HFFc6 (cell line): ENCODE measurements at places on chromosomes 4 and X.

DNA sequence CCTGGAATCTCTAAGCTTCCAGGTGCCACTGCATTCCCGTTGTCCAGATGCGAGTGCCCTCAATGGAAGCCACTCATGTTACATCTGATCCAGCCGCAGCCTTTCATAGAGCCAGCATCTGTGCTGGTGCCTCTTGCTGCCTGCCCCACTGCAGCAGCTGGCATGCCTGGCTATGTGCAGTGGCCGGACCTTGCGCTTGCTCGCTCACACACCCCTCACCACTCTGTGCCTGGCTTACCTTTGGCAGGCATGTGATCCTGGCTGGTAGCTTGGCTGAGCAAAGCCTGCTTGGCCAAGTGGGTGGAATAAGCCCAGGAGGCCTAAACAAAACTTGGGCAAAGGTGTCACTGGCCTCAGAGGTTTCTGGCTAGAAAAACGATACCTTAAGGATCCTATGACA, 59.5 kb upstream of the CDKN2AIP start:
- no peak for DNase-seq

GRCh38 chrX:149804102-149804501, 22.4 kb downstream of the MAGEA9 start:
- DNase-seq: no peak

- DNase-seq: peak; percentile 60
Observed at GRCh38 chr4:170089668-170090351, at the start of gene AADAT. Gene AADAT, minus strand, starts transcription at chr4:170089956. Its CDS starts 266 bp downstream, at chr4:170089690.

DNA sequence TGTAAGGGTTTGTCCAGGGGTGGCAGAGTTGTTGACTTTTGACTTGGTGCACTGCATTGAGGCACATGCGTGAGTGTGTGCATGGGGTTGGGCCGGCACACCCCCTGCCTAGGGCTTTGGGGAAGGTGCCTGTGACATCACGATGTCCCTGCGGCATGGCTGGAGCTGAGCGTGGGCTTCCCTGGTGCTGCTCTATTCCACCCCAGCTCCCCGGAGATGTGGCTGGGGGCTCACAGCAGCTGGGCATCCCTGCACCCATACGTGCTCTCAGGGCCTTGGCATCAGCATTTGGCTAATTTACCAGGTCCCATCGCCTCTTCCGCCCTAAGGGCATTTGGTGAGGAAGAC, 5.7 kb downstream of the PSAPL1 start:
- no peak for DNase-seq

GRCh38 chrX:131677655-131678628, 134.1 kb downstream of the OR13H1 start:
- no peak for DNase-seq

- DNase-seq: no peak
Observed at GRCh38 chrX:153877571-153878261, 8.3 kb downstream of the L1CAM start.

DNA sequence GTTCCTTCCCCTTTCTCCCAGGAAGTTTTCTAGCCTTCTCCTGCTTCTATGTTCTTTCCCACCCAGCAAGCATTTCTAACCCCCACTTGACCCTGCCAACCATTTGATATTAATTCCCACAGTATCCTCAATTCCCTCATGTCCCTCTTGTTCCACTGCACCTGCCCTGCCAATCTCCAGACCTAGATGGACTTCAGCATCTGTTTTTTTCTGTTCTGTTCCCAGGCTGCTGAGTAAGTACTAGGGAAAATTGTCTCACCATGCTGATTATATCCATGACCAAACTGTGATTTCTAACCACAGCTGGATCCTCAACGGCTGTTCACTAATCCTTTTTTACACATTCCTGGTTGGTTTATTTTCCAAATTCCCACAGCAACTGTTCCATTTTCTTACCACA, 37.7 kb downstream of the CLCN5 start:
- no peak for DNase-seq

DNA sequence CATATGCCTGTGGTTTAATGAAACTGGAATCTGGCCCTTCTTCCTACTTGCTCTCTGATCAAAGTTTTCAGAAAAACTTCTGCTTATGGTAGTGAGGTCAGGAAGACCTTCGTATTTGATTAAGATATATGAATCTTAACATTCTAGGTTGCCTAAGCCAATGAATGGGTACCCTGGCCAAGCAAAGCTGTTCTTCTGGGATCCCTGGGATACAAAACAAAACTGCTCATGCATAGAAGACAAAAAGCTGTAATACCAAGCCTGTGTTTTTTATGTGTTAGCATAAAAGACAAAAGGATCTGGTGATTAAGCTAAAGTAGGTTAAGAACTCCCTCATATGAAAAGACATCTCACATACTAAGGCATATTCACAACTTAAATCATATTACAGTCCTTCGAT, 21.6 kb downstream of the ANKRD17 start:
- no peak for DNase-seq

DNA sequence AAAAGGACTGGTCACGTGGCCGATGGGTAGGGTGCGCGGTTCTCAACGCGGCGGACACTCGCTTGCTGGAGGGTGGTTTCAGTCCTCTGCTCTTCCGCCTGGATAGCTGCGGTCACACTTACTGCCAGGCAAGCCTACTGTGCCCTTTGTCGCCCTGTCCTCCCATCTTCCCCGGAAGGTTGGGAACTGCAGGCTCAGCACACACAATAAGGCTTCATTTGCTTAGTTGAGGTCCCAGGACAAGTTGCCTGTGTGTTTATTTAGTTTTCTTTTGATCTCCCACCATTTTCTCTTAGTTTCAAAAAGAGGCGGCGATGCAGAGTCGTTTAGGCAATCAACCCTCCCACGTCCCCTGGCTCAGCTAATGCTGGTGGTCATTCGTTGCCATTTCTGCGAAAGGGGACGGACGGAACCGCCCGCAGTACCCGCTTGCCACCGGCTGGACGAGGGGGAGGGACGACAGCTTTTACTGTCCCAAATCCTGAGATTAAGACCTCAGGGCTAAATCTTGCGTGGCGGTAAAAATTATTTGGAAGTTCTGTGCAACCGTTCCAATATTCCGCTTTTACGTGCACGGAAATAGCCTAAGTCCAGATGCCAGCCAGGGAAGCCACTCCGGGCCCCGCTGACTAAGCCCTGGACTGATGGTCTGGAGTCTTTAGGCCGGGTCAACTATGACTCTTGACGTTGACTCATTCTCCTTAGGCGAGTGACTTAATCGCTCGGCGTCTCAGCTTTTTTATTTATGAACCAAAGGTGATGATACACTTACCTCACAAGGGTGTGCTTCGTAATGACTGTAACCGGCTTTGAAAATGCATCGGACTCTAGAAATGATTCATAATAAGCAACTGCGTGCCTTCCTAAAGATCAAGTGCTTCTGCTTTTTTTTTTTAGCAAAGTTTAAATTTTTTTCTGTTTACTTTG, 671 bp upstream of the EIF4E start:
- peak; percentile 99 for DNase-seq

GRCh38 chrX:9609499-9609898, 144.6 kb downstream of the TBL1X start:
- no peak for DNase-seq

DNA sequence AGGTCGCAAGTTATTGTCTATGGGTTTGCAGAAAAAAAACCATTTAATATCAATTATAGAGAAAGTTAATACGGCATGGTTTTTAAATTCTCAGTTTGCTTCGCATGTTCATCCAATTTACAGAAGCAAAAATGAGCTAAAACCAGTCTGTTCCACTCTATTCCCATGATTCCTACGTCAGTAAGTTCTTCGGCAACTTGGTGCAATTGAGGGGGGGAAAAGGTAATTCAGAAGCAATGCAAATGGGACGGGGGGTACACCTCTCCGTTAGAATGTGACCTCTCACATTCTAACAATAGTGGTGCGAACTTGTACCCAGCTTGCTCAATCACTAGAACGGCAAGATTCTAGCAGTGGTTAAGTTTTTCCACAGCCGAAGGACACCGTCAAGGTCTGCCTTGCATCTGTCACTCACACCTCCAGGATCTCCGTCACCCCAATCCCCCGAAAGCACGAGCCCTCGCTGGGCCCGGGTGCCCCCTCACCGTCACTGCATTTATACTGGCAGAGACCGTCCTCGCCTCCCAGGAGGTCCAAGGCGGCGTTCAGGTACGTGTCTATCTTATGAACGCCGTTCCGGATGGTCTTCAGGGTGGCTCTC, 653 bp downstream of the PLA2G12A start:
- no peak for DNase-seq

GRCh38 chr4:181692965-181693364, 550.2 kb upstream of the TENM3 start:
- no peak for DNase-seq

DNA sequence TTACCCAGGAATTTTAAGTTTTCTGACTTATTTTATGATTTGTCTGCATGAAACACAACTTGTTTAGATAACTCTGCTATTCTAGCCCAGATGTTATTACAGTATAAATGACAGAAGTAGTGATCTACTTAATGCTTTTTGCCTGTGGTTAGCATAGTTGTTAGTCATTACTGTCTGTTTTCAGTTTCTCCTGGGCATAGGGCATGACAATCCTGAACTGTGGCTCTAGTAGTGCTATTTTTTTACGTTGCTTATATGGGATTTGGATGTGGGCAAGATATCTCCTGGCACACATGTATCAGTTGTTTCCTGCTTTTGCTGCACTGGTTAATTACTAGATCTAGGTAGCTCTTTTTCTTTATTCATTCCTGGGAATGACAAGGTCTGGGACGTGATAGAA, 1005.8 kb downstream of the PCDH18 start:
- DNase-seq: no peak

DNA sequence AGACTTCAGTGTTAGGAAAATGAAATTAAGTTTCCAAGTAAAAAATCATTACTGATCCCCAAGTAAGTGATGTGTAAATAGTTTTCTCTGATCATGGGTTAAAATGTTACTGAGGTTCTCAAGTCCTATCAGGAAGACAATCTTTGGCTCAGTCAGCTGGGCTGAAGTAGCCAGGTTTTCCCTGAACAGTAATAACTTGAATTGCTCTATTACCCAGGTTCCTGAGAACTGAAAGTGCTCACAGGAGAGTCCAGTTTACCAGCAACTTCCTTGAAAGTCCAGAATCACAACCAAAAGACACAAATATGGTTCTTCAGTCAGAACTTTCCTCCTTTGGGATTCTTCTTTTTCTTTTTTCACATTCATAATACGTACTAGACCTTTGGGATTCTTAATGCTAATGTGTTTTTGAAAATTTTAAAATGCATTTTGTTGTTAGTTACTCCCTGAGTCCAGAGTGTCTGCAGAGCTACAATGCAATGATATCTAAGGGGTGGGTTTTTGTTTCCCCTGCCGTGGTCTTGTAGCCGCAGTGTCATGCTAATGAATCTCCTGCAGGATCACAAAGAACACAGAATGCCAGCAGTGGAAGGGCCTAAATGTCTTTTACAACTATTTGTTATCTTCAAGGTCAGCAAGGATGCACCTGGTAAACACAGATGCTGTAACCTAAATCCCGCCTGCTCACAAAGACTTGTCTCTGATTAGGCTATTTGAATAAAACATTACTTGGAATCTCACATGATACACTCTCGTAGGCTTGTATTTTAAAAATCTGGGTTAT, 439.8 kb upstream of the NR3C2 start:
- DNase-seq: no peak

DNA sequence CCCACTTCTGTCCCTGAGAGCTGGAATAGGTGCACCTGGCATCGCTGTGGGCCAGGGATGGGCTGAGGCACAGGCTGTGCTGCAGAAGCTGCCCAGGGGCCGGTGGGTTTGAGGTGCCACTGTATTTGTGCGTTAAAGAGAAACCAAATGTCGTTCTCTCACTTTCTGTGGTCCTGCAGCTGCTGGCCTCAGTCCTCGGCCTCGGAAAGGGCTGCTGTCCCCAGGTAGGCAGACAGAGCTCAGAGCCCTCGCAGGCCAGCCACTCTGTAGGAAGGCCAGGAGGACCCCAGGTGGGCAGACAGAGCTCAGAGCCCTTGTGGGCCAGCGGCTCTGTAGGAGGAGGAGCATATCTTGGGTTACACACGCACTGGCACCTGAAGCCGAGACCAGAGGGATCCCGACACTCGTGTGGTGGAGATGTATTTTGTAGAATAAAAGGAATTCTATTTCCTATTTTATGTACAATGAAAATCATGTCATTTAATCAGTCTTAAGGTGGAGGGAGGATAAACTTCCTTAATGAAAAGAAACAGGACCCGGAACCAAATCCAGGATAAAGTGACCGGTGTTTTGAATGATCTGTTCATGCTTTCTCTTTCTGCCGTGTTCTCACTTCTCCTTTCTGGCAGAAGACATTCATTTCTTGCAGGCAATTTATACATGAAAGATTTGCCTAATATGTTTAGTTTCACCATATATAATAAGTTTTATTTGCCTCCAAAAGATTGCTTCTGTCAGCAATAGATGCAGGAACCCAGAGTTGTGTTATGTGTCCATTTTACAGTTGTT, 54.4 kb upstream of the HGFAC start:
- DNase-seq: no peak

DNA sequence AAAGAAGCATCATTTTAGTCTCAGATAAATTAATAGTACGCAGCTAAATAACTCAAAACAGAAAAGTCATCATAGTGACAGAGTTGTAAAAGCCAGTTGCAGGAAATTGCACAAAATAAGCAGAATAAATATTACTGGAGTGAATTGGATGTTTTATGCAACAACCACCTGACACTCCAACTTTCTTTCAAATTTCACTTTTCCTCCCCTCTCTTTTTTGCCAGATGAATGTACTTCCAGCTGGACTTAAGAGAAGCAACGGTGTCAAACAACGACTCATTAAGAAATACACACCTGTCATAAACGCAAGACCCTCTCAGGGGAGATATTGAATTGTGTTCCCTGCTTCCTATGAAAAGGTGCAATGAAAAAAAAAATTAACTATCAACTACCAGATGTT, 120.2 kb upstream of the HCCS start:
- no peak for DNase-seq

DNA sequence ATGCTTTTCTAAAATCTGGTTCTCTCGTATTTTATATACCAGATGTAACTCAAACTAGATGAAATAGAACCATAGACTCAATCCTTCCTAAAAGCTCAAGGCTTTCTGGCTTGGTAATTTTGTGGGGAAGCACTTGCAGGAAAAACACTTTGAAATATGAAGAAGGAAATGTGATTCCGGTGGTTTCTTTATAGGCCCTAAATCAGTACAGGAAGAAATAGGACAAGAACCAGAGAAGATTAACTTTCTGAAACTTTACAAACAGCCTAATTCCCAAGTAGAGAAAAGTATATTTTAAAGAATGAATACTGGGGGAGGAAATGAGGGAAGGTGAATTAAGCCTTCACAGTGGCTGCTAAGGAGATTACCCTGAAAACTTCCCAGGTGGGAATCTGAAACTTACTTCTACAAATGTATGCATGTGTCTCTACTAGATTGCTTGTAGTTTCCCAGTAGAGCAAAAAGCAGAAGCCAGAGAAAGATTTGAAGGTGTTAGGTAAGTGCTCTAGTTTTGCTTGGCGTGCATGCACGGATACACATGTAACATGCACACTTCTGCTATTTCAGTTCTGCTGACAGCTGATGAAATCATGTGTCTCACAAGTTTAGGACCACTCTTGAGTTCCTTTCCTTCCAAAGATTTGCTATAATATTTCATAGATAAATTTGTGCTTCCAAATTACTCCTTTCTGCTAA, 92.1 kb downstream of the AFF1 start:
- DNase-seq: no peak

DNA sequence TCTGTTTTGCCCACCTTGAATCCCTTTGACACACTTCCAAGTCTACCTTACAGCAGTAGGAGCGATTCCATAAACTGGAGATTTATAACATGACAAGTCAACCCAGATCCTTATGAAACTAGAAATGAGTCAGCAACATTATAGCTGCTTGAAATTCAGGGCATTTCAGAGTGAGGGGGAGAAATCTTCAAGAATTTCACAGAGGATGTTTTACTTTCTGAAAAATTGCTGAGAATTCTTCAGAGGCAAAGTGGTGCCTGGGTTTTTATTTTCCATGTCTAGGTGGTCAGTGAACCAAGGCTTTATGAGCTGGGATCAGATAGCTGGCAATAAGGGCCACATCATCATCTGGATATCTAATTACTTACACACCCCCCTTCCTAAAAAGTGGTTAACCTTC, 119.8 kb downstream of the PPARGC1A start:
- DNase-seq: no peak
